ENCODE measurements at places on chromosomes 1 and 21.

DNA sequence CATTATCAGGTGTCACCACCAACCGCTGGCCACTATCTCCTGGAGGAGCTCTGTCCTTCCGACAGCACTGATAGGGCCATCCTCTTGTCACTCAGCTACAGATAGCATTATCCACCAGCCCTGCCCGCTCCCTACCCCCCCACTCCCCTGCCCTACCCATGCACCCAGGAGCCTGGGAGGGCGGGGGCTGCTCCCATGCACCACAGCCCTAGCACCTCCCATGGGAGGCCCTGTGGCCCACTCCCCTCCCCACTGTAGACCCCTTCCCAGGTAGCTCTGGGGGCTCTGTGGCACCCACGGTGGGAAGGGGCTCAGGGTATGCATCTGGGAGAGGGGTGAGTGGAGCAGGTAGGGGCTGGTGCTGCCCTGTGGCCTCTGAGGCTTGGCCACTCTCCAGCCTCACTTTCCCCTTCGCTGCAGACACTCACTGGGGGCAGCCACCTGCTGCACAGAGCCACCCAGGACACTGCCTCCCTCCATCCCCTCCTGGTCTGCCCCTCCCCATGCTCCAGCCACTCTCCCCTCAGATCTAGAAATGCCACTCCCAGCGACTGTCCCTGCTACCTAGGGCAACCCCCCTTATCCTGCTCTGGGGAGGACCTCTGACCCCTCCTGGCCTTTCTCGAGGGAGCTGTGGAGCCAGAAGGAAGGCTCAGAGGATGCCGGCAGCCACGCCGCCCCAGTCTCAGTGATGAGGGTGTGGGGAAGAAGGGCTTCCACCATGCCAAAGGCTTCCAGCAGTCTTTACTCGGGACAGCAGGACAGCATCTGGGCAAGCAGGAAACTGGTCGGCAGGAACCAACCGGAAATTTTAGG lies 58.5 kb downstream of the WNT9A start:
- ATAC-seq, result no peak

GRCh38 chr1:21220815-21221214 lies 44.1 kb upstream of the EIF4G3 start:
- ATAC-seq, result no peak

DNA sequence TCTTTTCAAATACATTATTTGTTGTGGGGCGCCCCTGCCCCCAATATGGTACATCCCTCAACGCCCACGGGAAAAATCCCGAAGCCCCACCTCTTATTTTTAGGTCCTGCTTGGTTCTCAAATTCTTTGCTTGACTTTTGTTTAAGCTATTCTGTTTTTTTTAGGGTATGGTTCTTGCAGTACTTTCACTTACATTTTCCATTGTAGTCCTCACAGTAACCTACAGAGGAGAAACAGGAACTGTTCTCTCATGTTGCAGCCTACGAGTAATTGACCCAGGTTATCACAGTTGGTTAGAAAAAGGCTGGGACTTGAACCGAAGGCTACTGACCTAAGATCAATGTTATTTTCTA lies 697 bp upstream of the C21orf91 start:
- ATAC-seq, result peak; percentile 82

DNA sequence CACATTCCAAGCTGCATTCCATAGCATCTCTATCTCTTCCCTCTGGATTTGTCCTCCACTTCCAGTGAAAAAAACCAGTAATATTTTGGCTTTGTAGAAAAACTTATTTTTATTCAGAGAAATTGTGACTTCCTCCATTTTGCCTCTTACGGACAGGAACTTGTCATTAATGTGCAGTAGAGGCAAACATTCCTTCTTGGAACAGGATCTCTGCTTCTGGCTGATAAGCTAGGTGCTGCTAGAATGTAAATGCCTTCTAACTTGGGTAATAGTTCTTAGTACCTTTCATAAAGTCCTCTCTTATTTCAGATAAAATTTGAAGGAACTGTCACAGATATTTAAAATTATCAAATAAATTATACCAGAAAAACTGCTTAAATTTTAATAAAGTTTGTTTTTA lies 707.8 kb downstream of the USP25 start:
- no peak for ATAC-seq

- ATAC-seq, result no peak
Observed at GRCh38 chr1:218829097-218829496, 344.6 kb upstream of the LYPLAL1 start.

DNA sequence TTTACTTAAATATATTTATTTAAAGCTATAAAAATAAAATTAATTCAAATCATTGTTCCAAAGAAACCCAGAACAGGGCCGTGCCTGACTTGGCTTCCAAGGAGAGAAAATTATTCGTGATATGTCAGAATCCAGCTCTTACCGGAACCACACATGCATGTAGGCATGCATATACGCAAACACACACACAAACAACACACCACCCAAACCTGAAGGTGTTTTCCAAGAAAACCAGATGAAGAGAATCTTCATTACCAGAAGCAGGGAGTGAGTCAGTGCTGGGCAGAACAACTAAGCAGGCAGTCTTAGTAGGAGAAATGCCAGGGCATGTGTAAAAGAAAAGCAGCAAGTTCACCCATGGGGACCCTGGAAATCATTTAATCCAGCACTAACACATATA lies 432.0 kb upstream of the BEND5 start:
- ATAC-seq, result no peak

GRCh38 chr1:40130892-40131291 lies 30.3 kb upstream of the RLF start:
- ATAC-seq, result no peak

- ATAC-seq, result no peak
Observed at GRCh38 chr1:218304281-218305039, 19.4 kb downstream of the RRP15 start.

- peak; percentile 81 for ATAC-seq
Observed at GRCh38 chr21:34986561-34987500, 62.3 kb downstream of the RUNX1 start.

GRCh38 chr1:43521756-43522155 lies 8.9 kb upstream of the PTPRF start:
- no peak for ATAC-seq

GRCh38 chr1:154181944-154182343 lies 10.0 kb downstream of the TPM3 start:
- ATAC-seq, result no peak

DNA sequence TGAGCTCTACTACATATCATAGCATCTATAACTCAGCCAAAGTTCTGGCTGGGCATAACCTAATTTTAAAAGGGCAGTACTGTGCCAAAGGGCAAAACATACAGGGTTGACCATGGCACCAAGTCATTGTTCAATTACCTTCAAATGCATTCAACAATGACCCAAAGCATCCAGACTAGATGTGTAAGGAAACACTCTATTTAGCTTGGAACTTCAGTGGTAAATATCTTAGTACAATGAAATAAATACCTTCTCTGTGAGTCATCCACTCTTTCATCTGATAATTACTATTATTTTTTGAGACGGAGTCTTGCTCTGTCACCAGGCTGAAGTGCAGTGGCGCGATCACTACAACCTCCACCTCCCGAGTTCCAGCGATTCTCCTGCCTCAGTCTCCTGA lies 70.0 kb downstream of the NVL start:
- ATAC-seq, result no peak

DNA sequence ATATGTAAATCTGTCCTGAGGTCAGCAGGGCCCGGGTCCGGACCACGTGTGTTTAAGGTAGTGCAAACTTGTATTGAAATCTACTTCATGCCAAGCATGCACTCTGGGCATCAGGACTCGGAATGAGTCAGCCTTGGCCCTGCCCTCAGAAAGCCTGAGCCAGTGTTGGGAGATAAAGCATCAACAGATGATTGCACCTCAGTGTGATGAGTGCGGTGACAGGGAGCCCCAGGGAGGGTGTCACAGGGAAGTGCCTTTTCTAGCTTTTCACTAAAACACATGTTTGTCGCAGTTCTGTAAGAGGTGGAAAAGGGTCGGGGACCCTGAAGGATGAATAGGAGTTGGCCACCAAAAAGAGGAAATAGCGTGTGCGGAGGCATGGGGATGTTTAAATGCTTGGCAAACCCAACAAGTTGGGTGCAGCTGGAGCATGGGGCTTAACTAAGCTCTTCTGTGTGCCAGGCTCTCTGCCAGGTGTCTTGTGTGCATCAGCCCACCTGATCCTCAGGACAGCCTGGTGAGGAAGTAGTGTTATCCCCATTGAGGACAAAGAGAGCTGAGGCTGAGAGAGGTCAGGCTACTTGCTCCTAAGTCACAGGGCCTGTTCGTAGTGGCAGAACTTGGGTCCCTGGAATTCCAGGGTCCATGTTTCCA lies 48.2 kb upstream of the EPB41 start:
- no peak for ATAC-seq

DNA sequence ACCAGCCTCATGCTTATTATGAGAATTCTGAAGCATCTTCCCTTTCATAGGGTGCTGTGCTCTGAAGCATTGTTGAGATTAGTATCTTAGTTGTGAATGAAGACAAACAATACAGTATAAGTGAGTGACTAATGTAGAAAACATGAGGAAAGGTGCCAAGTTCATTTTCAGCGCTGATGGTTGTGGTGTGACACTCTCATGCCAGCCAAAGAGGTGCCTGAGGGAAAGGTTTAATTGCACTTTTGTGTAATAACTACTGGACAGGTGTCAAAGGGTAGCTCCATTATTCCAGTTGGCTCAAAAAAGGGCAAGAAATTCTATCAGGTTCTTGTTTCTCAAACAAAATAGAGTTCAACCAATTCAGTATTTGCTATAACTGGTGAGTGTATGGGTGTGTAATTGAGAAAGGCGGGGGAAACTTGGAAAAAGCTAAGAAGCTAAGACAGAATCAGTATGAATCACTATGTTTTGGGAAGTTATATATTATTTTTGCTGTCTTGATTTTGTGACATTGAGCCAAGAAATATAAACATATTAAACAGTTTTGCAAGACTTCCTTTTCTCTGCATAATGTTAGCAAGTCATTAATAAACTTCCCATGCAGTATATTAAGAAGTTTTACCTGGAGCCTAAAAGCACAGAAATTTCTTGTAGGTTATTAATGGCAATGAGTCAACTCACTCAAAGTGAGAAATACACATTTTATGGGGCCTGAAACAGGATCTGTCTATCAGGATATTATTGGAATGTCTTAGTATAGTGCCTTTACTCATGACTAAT lies 31.8 kb downstream of the KCNK2 start:
- ATAC-seq, result no peak

DNA sequence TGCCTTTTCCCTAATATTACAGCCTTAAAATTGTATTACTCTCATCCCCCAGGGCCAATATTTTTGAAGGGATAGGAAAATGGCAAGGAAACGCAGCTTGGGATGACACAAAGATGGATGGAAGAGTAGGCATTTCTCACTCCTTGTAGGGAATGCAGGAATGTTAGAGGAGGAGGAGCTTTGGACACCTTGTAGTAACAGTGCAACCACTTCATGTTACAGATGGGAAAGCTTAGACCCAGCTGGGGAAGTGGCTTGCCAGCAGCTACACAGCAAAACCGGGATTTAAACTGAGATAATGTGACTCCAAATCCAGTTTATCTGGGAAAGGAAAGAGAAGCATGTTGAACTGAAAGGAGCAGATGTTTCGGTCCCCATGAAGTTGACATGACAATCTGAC lies 473.7 kb upstream of the DAB1 start:
- no peak for ATAC-seq

GRCh38 chr21:35460441-35460840 lies 411.3 kb upstream of the RUNX1 start:
- no peak for ATAC-seq

- no peak for ATAC-seq
Observed at GRCh38 chr1:214935258-214935657, 147.3 kb upstream of the KCNK2 start.

DNA sequence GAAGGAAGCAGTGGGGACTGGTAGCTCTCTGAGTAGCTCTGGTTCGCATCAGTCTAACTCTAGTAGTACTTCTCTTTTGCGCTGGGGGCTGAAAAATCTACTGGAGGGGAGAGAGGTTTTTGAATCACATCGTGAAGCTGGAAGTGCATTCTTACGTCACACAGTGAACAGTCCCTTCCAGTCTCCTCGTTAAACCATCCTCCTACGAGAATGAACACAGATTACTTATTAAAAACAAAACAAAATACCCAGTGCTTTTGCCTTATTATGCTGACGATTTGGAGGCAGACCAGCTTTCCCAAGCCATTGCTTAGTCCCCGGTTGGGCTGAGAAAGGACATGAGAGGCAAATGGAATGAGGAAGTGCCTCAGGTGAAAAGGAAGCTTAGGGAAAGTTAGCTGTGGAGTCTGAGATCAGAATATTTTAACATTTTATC lies 16.1 kb downstream of the HUNK start:
- no peak for ATAC-seq

DNA sequence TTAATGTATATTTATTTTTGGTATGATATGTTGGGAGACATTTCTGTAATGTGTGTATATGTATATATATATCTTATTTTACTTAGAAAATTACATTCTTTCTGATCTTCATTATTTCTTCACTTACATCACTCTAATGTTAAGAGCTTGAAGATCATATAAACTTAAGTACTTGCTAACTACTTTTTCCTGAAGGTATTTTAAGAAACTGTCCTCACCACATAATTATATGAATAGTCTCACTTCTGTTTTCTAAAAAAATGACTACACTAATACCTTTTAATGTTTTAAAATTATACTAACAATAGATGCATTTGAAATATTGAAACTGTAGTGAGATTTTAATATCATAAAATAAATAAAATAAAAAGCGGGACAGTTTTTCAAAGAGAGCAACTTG lies 377.1 kb downstream of the LRRIQ3 start:
- no peak for ATAC-seq

GRCh38 chr1:33097137-33097611 lies 16.2 kb downstream of the AZIN2 start:
- ATAC-seq, result no peak

- no peak for ATAC-seq
Observed at GRCh38 chr21:29719521-29719920, 220.3 kb downstream of the GRIK1 start.

DNA sequence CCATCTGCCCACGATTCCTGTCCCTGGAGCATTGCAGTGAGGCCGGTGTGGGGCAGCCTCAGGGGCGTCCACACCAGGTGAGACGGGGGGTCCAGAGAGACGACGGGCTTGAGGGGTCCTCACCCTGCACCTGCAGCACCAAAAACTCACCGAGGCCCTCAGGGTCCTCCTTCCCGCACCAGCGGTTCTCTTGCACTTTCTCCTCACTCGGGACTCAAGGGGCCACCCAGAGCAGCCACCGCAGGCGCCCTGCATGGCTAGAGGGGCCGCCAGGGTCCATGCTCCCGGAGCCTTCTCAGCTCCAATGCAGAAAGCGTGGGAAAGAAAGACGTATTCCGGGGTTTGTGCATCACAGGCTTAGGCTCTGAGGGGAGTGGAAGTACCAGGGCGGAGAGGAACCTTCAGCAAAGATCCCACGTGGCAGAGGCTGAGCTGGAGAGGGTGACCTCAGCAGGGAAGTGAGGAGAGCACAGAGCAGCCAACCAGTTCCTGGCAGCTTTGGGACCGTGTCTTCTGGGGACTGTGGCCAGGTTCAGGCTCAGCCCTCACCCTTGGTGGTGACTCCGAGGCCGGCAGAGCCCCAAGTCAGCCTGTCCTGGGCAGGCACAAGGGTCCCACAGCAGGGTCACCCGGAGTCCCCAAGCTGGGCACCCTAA lies 19.5 kb upstream of the COL6A2 start:
- ATAC-seq, result no peak
